ENCODE measurements at places on chromosomes 1 and 21.

DNA sequence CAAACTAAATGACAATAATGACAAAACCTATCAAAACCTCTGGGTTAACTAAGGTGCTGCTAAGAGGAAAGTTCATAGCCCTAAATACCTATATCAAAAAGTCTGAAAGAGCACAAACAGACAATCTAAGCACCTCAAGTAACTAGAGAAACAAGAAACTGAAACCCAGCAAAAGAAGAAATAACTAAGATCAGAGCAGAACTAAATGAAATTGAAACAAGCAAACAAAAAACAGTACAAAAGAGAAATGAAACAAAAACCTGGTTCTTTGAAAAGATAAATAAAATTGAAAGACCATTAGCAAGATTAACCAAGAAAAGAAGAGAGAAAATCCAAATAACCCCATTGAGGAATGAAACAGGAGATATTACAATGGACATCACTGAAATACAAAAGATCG lies 44.8 kb upstream of the KIAA0040 start:
- no peak for DNase-seq

DNA sequence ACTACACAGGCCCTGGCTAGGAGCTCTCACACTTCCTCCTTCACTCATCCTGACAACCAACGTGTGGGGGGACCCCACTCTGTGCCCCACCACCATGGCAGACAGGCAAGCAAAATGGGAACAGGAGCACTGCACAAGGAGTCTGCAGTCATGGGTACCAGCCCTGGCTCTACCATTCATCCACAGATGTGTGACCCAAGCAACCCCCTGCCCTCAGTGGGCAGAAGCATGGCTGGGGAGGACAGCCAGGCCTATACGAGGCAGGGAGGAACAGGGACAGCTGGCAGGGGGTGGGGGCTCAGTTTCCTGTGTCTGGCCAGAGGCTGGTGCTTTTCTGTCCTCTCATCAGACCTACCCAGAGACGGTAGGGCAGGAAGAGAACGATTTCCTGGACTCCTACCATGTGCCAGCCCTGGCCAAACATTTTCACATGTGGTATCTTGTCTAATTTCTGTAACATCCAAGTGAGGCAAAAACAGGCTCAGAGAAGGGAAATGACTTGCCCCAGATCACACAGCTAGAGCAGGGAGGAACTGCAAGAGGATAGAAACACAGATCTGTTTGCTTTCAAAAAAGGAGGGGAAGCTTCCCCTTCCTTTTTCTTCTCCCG lies 178.0 kb downstream of the HIVEP3 start:
- no peak for DNase-seq

- DNase-seq, result no peak
These were observed 48.3 kb downstream of the GNB1 start for GRCh38 chr1:1842360-1843146.

DNA sequence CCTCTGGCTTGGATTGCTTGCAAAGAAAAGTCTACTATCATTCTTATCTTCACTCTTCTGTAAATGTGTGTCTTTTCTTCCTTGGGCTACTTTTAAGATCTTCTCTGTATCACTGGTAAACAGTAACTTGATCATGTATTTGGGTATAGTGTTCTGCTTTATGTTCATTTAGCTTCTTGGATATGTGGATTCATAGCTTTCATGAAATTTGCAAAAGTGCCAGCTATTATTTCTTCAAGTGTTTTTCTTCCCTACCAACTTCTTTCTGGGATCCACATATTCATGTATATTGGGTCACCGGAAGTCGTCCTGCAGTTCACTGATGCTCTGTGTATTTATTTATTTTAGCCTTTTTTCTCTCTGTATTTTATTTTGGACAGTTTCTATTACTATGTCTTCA lies 11.3 kb downstream of the SYNJ1 start:
- no peak for DNase-seq

DNA sequence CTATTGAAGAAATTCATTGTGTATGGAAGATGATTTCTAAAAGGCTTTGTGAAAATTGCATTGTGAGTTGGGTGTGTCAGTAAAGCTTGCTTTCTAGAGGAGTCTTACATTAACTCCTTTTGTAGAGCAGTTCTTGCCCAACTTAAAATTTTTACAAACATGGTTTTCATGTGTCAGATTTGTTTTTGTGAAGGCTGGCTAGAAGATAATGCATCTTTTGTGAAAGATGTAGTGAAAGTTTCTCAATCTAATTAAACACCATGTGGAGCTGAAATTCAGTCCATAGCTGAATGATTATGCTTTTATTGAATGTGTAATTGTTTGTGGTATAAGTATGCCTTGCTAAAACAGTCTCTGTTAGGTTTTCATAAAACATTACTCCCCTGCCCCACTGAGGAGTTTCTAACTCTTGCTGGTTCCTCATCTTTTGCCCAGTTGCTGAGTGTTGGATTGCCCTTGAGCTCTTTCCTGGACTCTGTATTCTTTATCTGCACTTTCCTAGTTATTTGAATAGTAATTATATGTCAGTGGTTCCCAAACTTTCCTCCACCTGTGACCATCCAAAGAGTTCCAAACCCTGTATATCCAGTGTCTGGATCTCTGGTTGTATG lies 38.0 kb downstream of the KCTD3 start:
- DNase-seq, result no peak

GRCh38 chr1:247487057-247487456 lies 29.2 kb upstream of the OR2B11 start:
- DNase-seq, result no peak

- no peak for DNase-seq
These were observed 22.1 kb downstream of the WDR4 start for GRCh38 chr21:42857216-42857615.

GRCh38 chr1:70874818-70875217 lies 172.8 kb downstream of the PTGER3 start:
- DNase-seq, result no peak

GRCh38 chr1:31673433-31673832 lies 28.8 kb upstream of the PEF1 start:
- no peak for DNase-seq

- DNase-seq, result no peak
These were observed 14.1 kb downstream of the NTRK1 start for GRCh38 chr1:156874572-156875340.

DNA sequence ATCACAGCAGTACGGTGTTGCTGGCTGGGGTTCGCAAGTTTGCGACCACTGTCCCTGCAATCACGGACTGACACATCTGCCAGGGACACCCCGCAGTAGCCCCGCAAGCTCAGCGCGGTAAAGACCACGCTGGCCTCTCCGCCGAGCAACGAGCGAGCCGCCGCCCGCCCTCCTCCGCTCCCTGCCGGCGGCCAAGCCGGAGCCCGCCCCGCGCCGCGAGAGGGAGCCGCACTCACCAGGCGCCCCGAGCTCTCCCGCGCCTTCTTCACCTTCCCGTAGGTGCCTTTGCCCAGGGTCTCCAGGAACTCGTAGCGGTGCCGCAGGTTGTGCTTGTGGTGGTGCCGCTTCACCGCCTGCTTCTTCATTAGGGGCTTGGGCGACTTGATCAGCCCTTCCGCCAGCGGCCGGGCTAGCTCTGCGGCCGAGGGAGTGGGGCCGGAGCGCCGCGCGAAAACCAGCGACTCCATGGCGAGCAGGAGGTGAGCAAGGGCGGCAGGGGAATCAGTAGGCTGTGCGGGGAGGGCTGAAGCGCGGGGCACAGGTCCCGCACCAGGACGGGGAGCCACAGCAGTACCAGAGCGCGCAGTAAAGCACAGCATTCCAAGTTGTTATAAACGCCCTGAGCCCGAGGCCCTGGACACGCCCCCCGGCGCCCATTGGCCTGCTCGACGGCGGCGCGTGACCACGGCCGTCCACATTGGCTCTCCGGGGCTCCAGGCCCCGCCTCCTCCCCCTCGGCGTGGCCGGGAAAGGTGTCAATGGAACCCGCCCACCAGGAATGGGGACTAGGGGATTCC lies at the start of gene NUAK2:
TSS of gene NUAK2 (minus strand) at position 584 of the 797 bp plus-strand sequence. CDS start at position 467, 117 bp downstream.
- DNase-seq, result peak; percentile 62

DNA sequence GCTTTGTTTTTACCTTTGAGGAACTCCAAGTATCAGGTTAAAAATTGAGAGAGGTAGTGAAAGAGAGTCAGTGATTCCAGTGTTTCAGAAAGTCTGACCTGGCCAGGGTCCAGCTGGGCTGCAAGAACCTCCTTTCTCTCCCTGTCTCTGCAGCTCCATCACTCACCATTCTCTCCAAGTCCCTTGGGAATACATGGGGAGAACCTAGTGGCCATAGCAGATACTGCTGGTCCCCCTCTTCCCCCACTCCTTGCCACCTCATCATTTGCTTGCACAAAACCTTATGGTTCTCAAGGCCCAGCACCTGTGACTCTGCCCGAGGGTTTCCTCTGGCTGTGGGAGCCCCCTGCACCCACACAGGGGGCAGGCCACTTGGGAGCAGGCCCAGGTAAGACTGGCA lies 279.5 kb downstream of the KIF26B start:
- DNase-seq, result no peak

- no peak for DNase-seq
These were observed 137.2 kb downstream of the DMRTA2 start for GRCh38 chr1:50285994-50286393.

DNA sequence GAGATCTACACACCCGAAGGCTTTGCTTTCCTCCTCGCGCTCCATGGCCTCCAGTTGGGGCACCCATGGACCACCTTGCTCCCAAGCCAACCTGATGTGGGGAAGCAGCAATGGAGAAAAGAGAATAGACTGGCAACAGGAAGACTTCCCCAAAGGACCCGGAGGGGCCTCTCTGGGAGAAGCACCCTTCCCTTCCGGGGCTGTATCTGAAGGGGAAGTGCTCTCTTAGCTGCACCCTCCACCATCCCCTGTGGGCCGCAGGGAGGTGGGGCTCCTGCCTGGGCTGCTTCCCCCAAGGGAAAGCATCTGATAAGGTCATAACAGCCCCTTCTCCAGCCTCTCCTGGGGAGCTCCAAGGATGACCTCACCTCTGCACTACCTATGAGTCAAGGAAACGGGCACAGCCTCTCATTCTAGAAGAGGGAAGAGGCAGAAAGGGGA lies 100.2 kb downstream of the RIPK4 start:
- no peak for DNase-seq

GRCh38 chr1:31122741-31123140 lies 57.2 kb upstream of the PUM1 start:
- DNase-seq, result no peak

- no peak for DNase-seq
These were observed 1.6 kb downstream of the LMO4 start for GRCh38 chr1:87330057-87330884.

DNA sequence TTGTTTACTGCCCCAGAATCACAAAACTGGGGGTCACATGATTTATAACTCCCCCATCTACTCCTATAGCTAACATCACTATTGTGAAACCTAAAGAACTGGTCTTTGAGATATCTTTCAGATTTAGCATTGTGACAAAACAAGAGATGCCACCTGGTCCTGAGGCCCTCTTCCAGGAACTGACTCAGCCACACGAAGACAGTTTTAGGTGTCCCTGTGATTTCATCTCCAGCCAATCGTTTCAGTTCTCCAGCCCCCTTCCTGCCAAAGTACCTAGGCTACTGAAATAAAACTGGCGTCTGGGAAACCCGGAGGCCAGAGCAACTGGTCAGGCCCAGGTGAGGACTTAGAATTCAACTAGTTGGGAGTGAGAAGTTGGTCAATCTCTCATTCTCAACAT lies 36.6 kb downstream of the TBX19 start:
- DNase-seq, result no peak
